ENCODE measurements at places on chromosomes 5 and 9.

GRCh38 chr5:76166886-76167576 is 83.8 kb downstream of the SV2C start:
- DNase-seq, result no peak

GRCh38 chr5:72499090-72499489 is 8.1 kb downstream of the ZNF366 start:
- DNase-seq, result no peak

DNA sequence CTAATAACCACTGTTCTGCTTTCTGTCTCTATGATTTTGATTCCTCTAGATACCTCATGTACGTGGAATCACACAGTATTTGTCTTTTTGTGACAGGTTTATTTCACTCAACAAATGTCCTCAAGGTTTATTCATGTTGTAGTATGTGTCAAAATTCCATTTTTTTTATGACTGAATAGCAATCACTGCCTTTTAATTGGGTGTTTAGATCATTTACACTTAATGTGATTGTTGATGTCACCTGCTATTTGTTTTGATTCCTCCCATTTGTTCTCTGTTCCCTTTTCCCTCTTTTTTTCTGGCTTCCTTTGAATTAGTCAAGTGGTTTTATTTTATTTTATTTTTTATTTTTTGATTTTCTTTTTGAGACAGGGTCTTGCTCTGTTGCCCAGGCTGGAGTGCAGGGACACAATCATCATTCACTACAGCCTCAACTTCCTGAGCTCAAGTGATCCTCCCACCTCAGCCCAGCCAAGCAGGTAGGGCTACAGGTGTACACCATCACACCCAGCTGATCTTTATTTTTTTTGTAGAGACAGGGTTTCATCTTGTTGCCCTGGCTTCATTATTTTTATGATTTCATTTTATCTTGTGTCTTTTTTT is 41.6 kb downstream of the LHX3 start:
- DNase-seq, result no peak

DNA sequence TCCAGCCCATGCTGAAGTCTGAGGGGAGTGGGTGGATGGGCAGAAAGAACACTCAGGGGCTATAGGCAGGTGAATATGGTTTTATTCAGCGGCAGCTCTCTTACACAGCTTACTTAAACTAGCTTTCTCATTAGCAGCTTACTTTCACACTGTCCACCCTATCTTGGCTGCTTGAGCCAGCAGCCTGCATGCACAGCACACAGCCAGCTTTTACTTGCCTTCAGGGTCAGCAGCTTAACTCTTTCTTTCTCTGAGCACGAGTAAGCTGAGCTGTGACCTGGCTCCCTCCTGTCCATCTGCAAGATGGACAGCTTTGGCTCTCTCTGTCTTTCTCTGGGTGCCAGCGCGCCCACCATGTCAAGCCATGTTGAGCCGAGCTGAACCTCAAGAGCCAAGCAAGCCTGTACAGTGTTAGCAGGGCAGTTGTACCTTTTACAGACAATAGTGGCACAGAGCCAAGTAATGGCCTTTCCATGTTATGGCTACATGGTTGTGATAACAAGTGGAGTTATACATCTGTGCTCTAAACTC is 1054.9 kb downstream of the PTPRD start:
- DNase-seq, result no peak

GRCh38 chr5:173165177-173166016 is 21.1 kb downstream of the BNIP1 start:
- DNase-seq, result no peak

- no peak for DNase-seq
Observed at GRCh38 chr9:124756011-124756410, 15.1 kb downstream of the NR6A1 start.

DNA sequence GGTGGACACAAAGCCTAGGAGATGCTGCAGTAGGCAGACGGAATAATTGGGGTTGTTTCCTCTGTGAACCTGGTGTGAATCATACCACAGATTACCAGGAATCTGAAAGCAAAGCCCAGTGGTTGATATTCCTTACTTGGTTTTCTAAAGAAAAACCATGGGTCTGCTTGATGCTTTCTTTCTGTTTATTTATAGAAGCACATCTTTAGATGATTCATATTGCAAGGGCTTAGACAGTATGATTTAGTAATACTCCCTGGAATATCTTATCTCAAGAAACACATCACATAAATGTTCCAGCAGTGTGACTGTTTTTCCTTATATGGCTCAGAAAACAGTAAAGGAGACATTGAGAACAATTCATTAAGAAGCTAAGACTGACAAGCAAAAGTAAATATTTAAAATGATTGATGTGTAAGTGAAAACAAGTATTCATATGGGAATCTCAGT is 623.3 kb downstream of the RAB3C start:
- peak; percentile 56 for DNase-seq

GRCh38 chr5:78543916-78544315 is 104.7 kb downstream of the LHFPL2 start:
- no peak for DNase-seq

- DNase-seq, result peak; percentile 66
Observed at GRCh38 chr9:12702160-12702758, 9.1 kb downstream of the TYRP1 start.

GRCh38 chr5:155826611-155827507 is 500.1 kb upstream of the SGCD start:
- no peak for DNase-seq

DNA sequence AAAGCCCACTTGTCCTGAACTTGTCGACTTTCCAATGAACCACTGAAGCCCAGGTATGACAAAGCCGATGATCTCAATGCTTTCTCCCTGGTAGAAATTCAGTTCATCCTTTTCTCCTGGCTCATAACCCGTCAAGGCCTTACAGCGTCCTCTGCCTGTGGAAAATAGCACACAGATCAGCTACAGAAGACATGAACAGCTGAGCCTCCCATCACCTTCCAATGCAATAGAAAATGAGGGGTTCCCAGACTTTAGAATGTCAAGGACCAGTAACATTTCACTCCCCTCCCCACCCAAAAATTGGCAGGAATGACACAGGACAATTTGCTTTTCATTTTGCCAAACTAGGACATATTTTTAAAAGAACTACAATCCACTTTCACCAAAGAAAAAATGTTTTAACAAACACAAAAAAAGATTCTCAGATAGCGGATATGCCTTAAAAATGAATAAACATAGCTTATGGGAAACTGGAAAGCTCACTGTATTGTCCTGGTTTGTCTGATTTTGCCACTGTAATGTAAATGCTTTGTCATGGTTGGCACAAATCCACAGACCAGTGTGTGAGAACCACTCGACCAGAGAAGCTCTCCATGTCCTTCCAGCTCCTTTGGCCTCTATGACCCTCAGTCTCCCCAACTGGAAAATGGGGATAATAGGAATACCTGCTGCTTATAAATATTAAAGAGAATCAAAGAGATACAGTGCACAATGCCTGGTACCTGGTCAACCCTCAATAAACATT is 24.4 kb downstream of the SH3TC2 start:
- DNase-seq, result no peak

DNA sequence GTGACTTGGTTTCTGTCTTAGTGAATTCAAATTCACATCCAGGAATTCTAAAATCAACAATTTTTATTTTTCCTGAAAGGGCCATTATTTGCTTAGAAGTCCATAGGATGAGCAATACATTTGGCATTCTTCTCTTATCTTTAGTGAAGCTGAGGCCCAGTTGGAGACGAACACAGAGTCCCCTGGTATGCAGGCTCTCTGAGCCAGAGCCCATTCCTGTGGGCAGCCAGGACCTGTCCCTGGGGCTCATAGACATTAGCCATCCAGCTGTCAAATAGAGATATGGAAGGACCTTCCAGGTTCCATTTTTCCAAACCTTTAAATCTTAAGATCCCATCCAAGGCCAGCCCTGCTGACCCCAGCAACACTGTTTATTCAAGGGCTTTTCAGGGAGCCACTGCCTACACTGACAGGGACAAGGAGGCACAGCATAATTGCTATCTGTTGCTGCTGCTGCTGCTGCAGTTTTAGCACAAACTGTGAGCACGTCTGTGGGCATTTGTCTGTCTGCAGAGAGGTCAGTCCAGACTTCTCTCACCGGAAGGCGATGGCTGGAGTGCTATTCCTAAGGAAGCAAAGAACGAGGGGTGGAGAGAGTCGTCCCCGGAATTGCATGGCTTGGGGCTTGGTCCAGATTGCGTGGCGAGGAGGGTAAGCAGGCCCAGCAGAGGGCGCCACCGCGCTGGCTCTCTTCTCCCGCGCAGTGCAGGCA is 639.0 kb downstream of the CCDC171 start:
- DNase-seq, result no peak

GRCh38 chr5:133938039-133938821 is 30.2 kb downstream of the C5orf15 start:
- DNase-seq, result no peak

DNA sequence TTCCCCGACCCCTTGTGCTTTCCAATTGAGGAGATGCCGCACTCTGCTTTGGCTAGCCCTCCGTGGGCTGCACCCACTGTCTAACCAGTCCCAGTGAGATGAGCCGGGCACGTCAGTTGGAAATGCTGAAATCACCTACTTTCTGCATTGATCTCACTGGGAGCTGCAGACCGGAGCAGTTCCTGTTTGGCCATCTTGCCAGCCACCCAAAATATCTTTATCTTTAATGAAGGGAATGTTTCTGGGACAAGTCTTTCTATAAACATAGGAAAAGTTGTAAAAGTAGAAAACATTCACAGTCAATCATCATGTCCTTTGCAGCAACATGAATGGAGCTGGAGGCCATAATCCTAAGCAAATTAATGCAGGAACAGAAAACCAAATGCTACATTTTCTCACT is 147.6 kb downstream of the RPS23 start:
- no peak for DNase-seq

- no peak for DNase-seq
Observed at GRCh38 chr9:114626415-114627020, 15.4 kb downstream of the TMEM268 start.

DNA sequence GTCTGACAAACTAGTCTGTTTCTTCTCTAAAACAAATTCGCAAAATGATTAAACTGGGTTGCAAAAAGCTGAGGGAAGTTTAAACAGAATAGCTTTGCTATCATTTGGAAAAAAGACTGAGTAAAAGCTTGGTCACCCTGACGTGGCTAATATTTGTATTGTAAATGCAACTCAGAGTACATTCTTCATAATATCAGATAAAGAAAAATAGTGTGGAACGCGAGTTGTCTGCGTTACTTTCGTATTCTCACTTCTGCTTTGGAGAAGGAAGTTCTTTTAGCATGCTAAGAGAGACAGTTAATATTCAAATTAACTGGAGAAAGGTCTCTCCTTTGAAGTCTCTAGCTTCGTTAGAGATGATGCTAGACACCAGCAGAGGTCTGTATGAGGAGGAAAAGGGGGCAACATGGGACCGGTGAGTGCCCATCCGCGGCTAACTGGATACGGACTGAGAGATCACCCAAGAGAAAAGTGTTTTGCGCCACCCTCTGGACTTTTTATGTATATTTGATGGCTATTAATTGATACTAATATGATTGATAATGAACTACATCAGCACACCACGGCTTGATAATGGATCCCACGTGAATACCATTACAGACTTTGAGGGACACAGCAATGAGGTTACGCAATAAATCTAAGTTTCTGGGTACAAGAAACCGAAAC is 2.9 kb upstream of the CNTRL start:
- no peak for DNase-seq

GRCh38 chr5:36607114-36607571 is 737 bp downstream of the SLC1A3 start:
- no peak for DNase-seq

GRCh38 chr9:119083673-119084072 is 285.6 kb downstream of the BRINP1 start:
- no peak for DNase-seq

- no peak for DNase-seq
Observed at GRCh38 chr5:132782101-132782500, 5.1 kb upstream of the SEPTIN8 start.

- no peak for DNase-seq
Observed at GRCh38 chr9:123990427-123990826, 21.1 kb upstream of the LHX2 start.

GRCh38 chr9:115132648-115133047 is 14.7 kb upstream of the TNC start:
- no peak for DNase-seq

GRCh38 chr5:177099422-177100093 is 12.8 kb downstream of the FGFR4 start:
- DNase-seq, result no peak

- DNase-seq, result no peak
Observed at GRCh38 chr5:55062039-55062779, 38.2 kb downstream of the GZMK start.

GRCh38 chr5:77971776-77972468 is 195.8 kb upstream of the TBCA start:
- no peak for DNase-seq

- no peak for DNase-seq
Observed at GRCh38 chr5:138754699-138755057, 1.5 kb downstream of the CTNNA1 start.

DNA sequence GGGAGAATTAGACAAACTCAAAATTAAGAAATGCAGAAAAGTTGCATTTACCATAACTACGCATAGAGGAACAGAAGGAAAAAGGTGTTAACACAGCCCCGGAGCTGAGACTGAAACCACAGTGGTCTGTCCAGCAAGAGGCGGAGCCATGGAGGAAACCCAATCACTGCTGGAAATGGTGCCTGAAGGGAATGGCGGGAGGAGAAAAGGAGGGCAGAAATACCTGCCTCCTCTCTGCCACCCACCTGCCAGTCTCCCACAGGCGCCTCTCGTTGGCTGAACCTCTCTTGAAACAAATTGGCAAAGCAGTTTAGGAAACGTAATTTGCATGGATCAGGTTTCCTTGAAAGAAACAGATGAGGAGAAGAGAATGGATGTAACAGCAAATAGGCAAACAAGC is 9.7 kb upstream of the PRKACG start:
- DNase-seq, result no peak

DNA sequence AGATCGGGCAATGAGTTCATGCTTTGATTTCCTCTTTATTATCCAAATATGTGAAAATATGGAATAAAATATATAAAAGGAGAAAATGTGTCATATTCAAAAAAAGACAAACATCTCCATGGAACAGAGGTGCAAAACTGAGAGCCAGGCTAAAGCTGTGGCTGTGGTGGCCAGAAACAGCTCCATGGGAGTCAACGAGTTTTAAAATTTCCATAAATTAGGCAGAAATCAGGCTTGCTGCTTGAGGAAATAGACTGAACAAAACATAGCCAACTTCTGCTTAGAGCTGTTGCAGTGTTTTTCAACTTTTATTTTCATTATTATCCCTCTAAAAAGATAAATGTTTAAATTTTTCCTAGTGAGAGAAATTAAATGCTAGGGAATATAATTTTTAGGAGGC is 110.8 kb upstream of the SLC30A5 start:
- DNase-seq, result no peak

- DNase-seq, result no peak
Observed at GRCh38 chr5:38598994-38599617, 42.7 kb upstream of the LIFR start.

- no peak for DNase-seq
Observed at GRCh38 chr9:8430945-8431344, 631.4 kb upstream of the DMAC1 start.

- DNase-seq, result no peak
Observed at GRCh38 chr5:173781816-173782670, 106.1 kb upstream of the CPEB4 start.

Data from LNCaP clone FGC (cell line).